Fibroblast of lung (primary cell): ENCODE measurements at places on chromosomes 7 and 10.

DNA sequence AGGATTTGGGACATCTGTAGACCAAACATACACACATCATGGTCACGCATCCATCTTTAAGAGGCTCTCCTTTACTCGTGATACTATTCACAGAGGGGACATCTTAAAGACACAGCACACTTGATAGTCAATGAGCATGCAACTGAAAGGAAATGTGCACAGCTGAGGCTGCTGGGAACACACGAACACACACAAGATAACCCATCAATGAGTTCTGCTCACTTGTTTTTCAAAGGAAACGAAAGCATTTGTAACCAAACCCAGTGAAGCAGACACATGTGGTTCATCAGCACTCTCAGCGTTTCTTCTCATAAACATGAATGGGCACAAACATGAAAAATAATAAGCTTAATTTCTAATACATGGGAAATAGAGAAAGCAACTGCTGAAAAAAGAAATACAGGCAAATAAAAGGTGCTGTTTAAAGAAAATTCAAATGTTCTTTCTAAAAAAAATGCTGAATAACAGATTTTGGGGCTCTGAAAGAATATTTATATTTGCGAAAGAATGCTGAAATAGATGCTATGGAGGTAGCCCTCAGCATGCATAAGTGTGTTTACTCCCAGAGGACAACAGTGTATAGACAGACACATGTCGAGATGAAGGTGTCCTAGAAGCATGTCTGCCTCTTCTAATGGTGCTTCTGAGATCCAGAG lies 59.7 kb upstream of the LAMB4 start:
- no peak for DNase-seq

GRCh38 chr10:56231436-56231835 lies 129.6 kb downstream of the ZWINT start:
- no peak for DNase-seq

DNA sequence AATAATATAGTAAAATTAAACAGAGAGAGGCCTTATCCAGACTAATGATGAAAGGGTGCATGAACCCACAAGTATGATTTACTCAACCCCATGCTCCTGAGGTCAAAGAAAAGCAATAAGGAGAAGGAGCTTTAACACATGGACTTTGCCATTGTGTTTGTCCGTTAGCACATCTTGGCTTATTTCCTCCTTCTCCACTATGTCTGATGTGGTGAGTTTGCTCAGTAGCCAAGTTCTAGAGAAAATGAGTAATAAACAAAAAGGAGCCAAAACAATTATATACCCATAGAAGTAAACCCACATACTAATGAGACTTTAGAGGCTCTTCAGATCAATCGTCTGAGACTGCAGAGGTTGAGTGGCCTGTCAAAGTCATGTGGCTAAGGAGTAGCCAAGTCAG lies 26.1 kb upstream of the ADD3 start:
- no peak for DNase-seq

GRCh38 chr7:45914911-45915310 lies 6.2 kb downstream of the IGFBP3 start:
- no peak for DNase-seq

GRCh38 chr10:14600065-14600464 lies 174.6 kb downstream of the FAM107B start:
- DNase-seq, result no peak

GRCh38 chr7:17131983-17132655 lies 166.3 kb upstream of the AHR start:
- DNase-seq, result no peak

DNA sequence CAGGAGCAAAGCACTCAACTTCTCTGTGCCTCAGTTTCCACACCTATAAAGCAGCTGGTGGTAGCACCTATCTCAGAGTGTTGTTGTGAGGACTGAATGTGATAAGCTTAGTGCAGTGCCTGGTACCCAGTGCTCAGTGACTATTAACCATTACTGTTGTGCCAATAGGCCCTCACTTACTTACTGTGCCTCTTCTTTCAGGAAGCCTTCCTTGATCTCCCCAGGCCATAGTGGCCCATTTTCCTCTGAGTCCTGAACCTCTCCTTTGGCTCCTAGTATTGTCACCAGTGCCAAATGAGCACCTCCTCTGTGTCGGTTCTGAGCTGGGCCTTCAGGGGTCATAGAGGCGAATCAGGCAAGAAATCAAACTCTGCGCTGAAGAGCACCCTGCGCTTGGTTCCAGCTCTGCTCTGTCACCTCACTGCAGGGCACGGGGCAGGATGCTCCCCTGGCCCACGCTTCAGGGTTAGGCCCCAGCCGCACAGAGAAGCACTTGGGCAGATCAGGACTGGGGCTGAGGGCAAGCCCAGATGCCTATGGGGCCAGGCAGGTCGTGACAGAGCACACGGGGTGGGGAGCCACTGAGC lies 2.5 kb downstream of the CALHM1 start:
- no peak for DNase-seq

- DNase-seq, result no peak
Observed at GRCh38 chr10:104541820-104542219, 99.3 kb upstream of the SORCS3 start.

GRCh38 chr7:23524473-23524872 lies 7.3 kb downstream of the TRA2A start:
- DNase-seq, result no peak

DNA sequence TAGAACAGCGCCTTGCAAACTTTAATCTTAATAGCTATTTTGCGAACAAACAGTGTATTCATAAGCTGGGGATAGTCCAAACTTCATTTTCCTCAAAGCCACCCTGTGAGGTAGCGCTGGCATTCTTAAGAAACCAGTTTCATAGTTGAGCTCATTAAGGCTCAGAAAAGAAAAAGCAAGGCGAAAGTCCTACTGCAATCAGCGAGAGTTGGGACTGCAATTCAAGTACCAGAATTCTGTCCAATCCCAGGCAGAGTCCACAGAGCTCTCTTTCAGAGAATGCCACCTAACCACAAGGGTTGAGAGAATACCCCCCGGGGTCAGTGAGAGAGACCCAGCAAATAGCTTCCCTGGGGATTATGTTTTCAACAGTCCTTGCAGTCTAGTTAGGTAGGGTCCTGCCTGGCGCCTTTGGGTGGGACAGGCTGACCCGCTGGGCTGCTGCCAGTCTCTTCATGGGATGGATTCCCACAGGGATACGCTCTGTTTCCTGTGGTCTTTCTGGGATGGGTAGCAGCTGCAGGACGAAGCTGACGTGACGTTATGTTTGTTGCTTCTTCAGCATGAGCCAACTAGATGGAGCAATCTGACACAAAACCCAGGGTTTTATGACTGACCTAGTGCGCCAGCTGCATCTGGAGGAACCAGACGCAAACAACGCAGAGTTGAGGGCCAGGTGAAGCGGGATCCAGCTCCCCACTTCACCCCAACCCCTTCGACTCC lies 16.0 kb downstream of the BMPER start:
- DNase-seq, result no peak

DNA sequence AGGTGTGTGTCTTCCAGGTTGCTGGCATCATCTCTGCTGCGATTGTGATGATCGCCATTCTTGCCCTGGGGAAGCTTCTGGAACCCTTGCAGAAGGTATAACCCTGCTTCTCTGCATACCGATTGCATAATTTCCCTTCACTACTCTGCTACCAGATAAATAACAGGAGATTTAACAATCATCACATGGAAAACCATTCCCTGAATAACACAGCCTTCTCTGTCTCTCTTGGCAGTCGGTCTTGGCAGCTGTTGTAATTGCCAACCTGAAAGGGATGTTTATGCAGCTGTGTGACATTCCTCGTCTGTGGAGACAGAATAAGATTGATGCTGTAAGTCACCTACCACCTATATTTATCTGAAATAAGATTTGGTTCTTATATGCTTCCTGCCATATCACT lies 33.8 kb downstream of the SLC26A4 start:
- DNase-seq, result peak; percentile 67

- DNase-seq, result peak; percentile 63
Observed at GRCh38 chr7:31938650-31939049, 131.6 kb downstream of the PDE1C start.

DNA sequence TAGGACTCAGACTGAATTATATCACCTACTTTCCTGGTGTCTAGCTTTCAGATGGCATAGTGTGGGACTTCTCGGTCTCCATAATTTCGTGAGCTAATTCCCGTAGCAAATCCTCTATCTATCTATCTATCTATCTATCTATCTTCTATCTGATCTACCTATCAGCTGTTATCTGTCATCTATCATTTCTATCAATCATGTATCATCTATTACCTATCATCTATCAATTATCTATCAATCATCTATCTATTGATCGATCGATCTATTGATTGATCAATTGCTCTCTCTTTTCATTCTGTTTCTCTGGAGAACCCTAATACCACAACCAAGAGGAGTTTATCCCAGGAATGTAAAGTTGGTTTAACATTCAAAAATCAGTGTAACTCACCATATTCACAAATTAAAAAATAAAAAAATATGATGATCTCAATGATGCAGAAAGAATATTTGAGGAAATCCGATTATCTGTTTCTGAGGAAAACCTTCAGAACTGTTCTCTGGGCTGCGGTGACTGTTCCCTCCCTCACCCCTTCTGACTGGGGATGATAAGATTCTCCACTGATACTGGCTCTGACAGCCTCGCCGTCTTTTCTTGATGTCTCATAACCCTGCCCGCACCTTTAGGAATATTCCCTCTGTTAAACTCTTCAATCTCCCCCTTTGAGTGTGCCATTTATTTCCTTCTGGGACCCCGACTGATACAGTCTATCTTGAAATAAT lies 147.7 kb downstream of the ACTR3B start:
- no peak for DNase-seq

- DNase-seq, result peak; percentile 63
Observed at GRCh38 chr7:148503900-148504487, 86.6 kb upstream of the C7orf33 start.

- peak; percentile 44 for DNase-seq
Observed at GRCh38 chr7:130865408-130866236, 131.6 kb upstream of the KLF14 start.

GRCh38 chr7:130371046-130371445 lies 9.2 kb upstream of the CPA1 start:
- peak; percentile 72 for DNase-seq

DNA sequence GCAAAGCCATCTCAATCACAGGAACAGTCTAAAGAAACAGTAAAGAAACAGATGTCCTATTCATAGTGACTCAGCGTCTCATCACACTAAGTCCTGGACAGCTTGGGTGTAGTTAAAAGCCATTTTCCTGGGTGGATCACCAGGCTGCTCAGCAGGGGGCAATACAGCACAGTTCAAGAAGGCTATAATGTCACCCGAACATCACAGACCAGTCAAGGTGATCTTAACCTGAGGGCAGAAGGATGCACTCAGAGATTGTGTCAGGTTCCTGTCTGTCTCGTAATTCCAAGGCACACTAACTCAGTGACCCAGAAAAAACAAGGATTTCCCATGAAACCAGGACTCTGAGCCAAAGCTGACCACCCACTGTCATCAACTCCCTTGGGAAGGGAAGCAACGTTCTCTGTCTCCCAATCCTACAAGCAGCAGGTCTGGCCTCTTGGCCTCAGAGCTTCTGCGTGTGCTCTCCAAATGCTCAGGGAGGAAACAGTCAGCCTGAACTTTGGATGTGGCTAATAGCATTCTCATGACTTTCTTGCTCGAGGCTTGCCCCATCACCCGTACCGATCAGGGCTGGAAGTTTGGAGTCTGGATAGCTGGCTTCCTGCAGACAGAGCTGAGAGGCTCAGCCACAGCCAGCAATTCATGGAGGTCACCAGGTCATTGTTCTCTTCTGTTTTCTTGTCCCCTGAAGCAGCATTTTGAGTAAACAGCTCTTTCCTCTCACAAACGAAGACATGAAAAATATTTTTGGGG lies 90.4 kb upstream of the FAM171A1 start:
- DNase-seq, result peak; percentile 7

DNA sequence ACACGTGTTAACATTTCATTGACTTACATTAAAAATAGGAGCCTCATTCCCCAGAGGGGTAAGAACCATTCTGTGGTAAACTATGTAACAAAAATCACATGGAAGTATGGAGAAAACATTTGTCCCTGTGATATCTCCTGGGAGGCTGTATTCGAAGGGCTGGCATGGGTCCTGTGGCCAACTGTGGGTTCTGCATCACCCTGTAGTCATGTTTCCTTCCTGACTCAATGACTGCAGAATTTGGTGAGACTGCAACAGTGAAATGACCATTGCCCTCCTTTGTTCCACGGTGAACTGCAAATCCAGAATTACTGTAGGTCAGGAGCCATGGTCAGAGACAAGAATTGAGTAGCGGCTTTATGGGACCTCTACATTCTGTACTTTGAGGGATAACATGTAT lies 3.6 kb upstream of the ZEB1 start:
- DNase-seq, result peak; percentile 61

- peak; percentile 34 for DNase-seq
Observed at GRCh38 chr7:111168182-111168581, 77.3 kb downstream of the LRRN3 start.

- DNase-seq, result no peak
Observed at GRCh38 chr10:79376078-79376628, 28.9 kb downstream of the PPIF start.

DNA sequence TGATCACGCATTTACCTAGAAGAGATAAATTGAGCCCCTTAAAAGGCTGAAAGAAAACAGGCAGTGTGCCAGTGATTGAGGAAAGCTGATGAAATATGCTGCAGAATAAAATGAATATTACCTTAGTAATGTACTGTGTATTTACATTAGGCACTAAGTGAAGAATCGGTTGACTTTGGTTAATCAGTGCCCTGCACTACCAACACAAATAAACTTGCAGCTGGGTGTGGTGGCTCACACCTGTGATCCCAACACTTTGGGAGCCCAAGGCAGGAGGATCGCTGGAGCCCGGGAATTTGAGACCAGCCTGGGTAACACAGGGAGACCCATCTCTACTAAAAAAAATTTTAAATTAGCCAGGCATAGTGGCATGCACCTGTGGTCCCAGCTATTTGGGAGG lies 148.3 kb upstream of the TCF7L2 start:
- DNase-seq, result no peak

- DNase-seq, result no peak
Observed at GRCh38 chr7:157442993-157443831, 106.4 kb downstream of the DNAJB6 start.

DNA sequence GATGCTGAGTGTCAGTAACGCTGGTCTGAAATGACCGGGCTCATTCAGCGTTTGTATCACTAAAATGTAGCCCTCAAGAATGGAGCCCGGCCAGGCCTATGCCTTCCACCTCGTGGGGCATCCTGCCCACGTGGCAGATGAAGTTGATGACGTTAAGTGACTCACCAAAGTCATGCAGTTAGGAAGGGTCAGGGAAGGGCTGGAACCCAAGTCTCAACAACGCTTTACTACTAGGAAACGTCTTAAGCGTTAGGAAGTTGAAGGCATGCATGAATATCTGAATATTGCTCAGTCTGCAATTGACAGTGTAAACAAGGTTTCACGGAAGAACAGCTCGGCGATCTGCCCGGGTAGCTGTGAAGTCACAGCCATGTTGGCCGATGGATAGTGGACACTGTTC lies 14.0 kb upstream of the UBE3C start:
- DNase-seq, result peak; percentile 58

GRCh38 chr7:120760050-120760449 lies 97.9 kb downstream of the TSPAN12 start:
- DNase-seq, result no peak

DNA sequence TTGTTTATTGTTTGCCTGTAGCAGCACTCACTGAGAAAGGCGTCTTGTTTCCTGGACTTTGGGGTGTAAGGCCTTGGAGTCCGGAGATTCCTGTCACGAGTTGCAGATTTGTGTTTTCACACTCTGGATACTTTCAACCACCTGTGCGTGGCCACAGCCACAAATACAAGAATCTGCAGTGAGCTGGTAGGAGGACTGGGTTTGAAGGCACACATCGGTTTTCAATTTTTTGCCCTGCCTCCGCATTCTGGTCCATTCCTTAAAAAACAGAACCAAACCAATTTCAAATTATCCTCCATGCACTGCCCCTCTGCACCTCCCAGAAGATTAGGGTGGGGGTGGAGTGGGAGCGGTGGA lies 619 bp downstream of the EXOC4 start:
- DNase-seq, result peak; percentile 14
